ENCODE measurements at places on chromosomes 7 and 10.

DNA sequence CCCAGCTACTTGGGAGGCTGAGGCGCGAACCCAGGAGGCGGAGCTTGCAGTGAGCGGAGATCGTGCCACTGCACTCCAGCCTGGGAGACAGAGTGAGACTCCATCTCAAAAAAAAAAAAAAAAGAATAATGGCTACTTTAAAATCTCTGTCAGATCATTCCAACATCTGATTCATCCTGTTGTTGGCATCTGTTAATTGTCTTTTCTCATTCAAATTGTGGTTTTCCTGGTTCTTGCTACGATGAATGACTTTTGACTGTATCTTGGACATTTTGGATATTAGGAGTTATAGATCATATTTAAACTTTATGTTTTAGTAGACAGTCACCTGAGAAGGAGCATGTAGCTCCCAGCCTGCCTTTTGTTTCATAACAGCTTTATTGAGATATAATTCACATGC lies 8.5 kb downstream of the TPST1 start:
- no peak for DNase-seq

- DNase-seq, result no peak
Observed at GRCh38 chr10:126041804-126042231, 145.5 kb downstream of the FANK1 start.

GRCh38 chr10:124289851-124290795 lies 128.6 kb downstream of the OAT start:
- DNase-seq, result no peak

DNA sequence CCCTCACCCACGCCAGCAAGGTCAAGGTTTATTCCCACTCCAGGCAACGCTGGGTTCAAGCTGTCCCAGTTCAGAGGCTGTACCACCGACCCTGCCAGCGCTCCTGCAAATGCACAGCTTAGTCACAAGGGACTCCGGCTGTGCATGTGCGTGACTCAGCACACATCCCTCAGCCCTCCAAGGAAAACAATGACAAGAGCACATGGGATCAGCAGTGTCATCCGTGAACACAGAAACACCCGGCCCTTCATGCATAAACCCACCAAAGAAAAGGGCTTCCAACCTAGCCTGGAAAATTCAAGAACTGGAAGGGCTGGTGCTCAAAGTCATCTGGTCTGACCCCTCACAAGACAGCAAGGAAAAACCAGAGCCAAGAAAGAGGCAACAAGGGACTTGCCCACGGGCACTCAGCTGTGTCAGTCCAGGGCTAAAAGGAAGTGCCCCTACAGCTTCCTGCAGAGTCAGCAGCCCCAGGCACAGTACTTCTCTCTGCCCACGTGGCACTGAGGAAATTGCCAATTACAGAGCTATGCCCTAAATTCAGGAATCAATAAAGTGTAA lies 106.1 kb downstream of the KCNMA1 start:
- DNase-seq, result no peak

GRCh38 chr7:157402911-157403534 lies 66.2 kb downstream of the DNAJB6 start:
- no peak for DNase-seq

GRCh38 chr10:71877821-71878220 lies 26.8 kb upstream of the PSAP start:
- DNase-seq, result no peak

DNA sequence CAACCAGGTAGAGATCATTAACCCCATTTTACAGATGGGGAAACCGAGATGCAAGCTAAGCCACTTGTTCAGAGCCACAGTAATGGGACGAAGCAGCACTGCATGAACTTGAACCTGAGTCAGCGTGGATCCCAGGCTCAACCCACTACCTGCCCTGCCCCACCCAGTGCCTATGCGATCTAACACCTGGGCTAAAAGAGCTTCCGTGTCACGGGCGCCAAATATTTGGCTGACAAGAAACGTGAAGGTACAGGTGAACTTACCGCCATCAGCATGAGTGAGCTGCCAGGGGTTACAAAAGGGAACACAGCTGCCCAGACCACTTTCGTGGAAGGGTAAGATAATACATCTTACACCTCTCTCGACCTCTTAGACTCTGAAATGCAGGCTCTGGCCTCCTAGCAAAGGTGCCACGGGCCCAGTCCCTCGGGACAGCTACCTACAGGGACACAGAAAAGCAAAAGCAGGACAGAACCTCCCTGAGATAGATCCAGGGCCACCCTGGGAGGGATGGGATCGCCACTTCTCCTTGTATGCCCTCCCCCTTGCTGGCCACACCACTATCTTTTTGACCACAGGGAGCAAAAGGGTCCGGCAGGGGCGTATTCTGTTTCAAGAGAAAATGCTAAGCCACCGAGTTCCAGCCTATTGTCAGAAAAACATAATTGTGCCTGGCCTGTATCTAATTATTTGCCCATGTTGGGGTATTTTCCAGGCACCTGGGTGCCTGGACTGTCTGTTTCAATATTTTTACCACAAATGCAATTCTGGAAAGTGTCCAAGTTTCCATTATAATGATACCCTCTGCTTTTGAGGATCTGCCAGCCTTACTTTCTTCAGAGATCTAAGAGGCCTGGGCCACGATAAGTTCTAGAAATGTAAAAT lies 6.4 kb downstream of the CHST15 start:
- no peak for DNase-seq

DNA sequence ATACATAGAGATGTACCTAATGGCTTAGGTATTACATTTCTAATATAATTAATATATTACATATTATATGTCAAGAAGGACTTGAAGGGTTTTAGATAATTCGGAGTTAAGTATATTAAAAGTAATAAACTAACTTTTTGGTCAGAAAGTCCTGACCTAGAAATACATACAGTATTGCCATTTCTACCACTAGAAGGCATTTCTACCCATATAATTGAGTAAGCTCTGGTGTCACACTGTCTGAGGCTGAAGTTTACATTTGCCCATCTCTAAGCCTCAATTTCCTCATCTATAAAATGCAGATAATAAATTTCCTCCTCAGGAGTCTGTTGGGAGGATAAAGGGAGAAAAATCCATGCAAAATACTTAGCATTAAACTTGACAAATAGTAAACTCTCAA lies 7.1 kb downstream of the FKBP14 start:
- no peak for DNase-seq

GRCh38 chr7:105567821-105568220 lies 13.5 kb downstream of the EFCAB10 start:
- DNase-seq, result no peak

DNA sequence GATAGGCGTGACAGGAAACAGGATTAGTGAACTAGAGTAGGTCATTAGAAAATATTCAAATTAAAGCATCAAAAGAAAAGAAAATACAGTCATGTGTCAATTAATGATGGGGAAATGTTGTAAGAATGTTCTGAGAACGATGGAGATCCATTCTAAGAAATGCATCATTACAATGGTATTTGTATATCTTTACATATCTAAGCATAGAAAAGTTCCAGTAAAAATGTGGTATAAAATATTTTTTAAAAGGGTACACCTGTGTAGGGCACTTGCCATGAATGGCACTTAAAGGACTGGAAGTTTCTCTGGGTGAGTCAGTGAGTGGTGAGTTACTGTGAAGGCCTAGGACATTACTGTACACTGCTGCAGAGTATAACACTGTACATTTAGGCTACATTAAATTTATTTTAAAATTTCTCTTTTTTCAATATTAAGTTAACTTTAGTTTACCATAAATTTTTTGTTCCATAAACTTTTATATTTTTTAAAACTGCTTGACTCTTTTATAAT lies 282.5 kb downstream of the BMPER start:
- DNase-seq, result no peak

DNA sequence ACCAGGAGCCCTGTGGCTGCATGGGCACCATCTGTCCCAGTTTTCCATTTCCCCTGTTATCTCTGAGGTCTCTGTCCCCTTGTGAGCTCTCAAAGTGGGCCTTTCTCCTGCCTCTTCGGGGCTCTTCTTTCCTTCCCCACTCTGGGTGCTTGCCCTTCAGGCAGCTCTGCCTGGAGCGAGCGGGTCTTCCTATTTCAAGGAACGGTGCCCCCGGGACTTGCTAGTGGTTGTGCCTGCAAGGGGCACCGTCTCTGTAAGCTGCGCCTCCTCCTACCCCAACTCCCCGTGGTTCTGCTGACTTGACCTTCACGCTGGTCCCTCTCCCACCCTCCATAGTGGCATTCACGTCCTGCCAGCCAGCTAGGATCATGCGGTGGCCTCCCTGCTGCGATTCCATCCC lies 110.1 kb downstream of the DOCK1 start:
- DNase-seq, result no peak
